Renal pelvis (tissue), 12 donors: ENCODE measurements at places on chromosomes 7 and 10. TPM values are rescaled to one million over a fixed set of nuclear protein-coding genes. Genes with fewer than 3 reads are reported as not detected.

Gene MRLN
- 0.94 TPM for polyA plus RNA-seq

Gene NKX2-3
- not detected for polyA plus RNA-seq

Gene HPSE2
- 0.71 TPM for polyA plus RNA-seq

Gene C10orf95
- 1.9 TPM for polyA plus RNA-seq

Gene SCART1
- polyA plus RNA-seq: 3.5 TPM

Gene IGF2BP3
- 57.3 TPM for polyA plus RNA-seq

Gene FAM221A
- 14.3 TPM for polyA plus RNA-seq

Gene SEMA3A
- polyA plus RNA-seq: 14.7 TPM

Gene CDK14
- polyA plus RNA-seq: 28.8 TPM

Gene CEP55
- 12.9 TPM for polyA plus RNA-seq

Gene LOXL4
- 3.7 TPM for polyA plus RNA-seq

Gene THSD7A
- 57.5 TPM for polyA plus RNA-seq

Gene IDE
- 21.1 TPM for polyA plus RNA-seq

Gene TMEM26
- polyA plus RNA-seq: 7.9 TPM

Gene RAB19
- 3.4 TPM for polyA plus RNA-seq

Gene DDC
- polyA plus RNA-seq: 64.9 TPM

Gene MPLKIP
- 42.7 TPM for polyA plus RNA-seq

Gene LIPF
- 0.35 TPM for polyA plus RNA-seq

Gene CYP2E1
- 1.3 TPM for polyA plus RNA-seq

Gene CPN1
- polyA plus RNA-seq: 3.8 TPM

Gene GPNMB
- 12.0 TPM for polyA plus RNA-seq

Gene ABCA13
- 0.70 TPM for polyA plus RNA-seq

Gene GARIN1A
- 1.4 TPM for polyA plus RNA-seq

Gene SHOC2
- 32.1 TPM for polyA plus RNA-seq

Gene FKBP6
- polyA plus RNA-seq: 0.28 TPM

Gene FAM20C
- polyA plus RNA-seq: 65.7 TPM

Gene C1QL3
- 0.77 TPM for polyA plus RNA-seq

Gene HGF
- 2.4 TPM for polyA plus RNA-seq

Gene ITPRIP
- 11.6 TPM for polyA plus RNA-seq

Gene EGFR
- 32.0 TPM for polyA plus RNA-seq
